ENCODE measurements at places on chromosomes 7 and 10. TPM values are rescaled to one million over a fixed set of nuclear protein-coding genes. Genes with fewer than 3 reads are reported as not detected.

DNA sequence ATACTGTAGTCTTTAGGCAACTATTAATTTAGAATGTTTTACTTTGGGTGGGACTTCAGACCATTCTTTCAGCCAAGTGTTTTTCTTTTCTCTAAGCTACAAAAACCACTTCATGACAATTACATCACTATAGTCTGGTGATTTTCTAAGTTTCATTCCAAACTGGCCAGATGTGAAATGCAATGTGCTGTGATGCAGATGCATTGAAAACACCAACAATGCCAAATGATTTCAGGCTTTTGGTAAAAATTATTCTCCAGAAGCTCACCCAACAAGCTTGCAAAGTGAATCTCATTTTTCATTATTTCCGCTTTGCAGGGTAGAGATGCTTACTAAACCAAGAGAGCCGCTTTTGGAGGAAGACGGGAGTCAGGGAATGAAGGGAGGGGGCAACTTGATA is 118.4 kb upstream of the ANK3 start:
- no peak for DNase-seq

DNA sequence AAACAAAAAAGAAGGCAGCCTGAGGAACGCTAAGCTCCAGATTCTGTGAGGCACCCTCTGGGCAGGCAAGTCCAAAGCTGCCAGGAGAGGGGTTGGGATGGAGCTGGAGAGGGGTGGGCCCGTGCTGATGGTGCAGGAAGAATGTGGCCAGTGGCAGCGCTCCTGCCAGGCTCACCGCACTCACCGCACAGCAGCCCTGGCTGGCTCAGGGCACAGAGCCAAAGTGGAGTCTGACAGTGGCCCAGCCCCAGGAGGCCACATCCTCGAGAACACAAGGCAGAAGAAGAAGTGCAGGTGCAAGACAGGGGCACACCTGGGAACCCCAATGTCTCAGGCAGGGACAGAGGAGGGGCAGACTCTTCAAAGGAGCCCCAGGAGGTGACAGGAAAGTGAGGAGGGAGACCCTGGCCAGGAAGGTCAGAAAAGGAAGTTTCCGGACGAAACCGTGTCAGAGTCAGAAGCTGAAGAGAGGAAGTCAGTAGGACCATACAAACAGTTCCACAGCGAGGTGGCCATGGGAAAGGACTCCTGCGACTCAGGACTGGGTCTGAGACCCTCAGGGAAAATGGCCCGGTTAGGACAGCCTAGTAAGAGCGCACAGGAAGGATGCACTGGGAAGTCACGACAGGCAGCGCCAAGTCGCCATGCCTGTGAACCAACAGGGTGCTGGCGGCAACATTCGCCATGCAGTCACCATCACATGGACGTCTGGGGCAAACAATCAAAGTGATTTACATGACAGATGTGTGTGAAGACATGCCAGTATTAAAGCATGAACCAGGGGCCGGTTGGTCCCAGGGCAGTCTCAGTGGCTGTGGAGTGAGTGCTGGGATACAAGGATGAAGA is 54.4 kb downstream of the COBL start:
- no peak for DNase-seq

DNA sequence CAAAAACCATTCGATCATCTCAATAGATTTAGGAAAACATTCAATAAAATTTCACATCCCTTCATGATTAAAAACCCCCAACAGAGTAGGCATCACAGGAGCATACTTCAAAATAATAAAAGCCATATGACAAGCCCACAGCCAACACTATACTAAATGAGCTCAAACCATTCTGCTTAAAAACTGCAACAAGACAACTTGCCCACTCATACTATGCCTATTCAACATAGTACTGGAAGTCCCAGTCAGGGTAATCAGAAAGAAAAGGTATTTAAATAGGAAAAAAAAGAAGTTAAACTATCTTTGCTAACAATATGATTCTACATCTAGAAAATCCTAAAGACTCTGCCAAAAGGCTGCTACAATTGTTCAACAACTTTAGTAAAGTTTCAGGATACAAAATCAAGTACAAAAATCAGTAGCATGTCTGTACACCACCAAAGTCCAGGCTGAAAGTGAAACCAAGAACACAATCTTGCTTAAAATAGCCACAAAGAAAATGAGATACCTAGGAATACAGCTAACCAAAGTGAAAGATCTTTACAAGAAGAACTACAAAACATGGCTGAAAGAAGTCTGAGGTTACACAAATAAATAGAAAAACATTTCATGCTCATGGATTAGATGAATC is 882.6 kb downstream of the GRM8 start:
- no peak for DNase-seq

DNA sequence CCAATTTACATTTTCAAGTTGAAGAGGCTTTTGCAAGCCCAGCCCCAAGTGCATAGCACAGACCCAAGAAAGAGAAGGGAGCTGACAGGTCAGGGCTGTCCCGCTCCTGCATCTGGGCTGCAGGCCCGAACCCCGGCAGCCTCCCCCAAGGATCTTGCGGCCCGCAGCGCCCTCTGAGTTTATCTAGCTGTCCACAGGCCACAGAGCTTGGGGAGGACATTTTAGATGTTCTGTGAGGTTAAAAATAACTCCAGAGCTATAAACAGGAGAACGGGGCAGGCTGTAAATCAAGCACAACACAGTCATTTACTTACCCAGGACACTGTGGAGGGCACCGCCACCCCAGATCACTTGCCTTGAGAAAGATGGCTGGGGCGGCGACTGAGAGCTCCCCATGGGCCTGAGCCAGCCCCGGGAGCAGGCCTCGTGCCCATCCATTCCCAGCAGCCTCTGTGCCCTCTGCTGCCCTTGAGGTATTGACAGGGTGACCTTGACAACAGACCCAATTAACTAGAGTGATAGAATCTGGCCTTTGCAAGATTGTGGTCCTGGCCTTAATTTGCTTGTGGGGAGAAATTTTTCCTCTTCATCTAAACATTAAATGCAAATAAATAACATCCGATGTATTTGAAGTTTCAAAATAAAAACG is 563.0 kb downstream of the TCERG1L start:
- DNase-seq, result no peak

- DNase-seq, result no peak
Measured at GRCh38 chr7:149865437-149865836, 8.3 kb upstream of the ATP6V0E2 start.

DNA sequence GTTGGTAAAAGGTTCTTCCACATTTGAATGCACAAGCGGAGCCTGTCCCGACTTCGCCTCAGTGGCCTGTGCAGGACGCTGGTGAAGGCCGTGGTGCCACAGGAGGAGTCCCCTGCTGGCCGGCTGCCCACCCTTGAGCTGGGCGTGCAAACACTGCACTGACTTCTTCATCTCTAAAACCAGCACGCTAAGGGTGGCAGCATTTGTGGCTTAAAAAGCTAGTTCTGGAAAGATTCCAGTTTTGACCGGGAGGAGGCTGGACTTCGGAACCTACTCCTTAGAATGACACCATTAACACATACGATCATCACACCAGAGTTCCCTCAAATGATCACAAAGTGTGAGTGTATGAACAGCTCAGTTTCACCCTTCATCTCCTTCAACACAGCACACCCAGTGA is 102.4 kb downstream of the SMURF1 start:
- DNase-seq, result no peak

- DNase-seq, result no peak
Measured at GRCh38 chr7:37728747-37729146, 45.2 kb downstream of the GPR141 start.

DNA sequence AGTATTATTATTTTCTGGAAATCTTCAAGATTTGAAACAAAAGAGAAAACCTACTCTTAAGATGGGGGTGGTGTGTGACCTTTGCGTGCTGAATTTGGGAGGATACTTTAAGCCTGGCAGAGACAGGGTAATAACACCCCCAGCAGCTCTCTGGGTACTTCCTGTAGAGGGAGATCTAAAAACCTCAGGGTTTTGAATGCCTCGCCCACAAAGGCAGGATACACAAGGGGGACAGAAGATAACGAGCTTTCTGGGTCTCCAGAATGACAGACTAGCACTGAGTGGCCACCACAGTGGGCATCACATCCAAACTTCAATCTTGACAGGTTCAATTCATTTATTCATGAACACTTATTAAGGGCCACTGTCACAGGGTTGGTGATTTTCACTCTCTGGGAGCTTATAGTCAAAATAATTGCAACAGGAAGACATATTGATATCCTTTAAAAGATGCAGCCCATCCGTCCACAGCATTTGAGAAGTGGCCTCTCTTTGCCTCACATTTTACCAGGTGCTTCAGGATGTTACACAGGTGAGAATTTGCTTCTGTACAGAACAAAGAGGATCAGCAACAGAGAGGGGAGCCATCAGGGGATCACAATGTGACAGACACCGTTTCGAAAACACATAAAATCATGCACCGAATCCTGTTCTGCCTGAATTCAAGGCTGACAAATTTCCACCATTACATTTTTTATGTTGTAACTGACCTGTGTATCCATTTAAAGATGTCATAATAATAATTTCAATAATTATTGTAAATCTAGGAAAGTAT is 14.3 kb downstream of the CPA1 start:
- no peak for DNase-seq

- DNase-seq, result no peak
Measured at GRCh38 chr7:32894171-32894570, 2.6 kb upstream of the KBTBD2 start.

- no peak for DNase-seq
Measured at GRCh38 chr10:27099448-27099847, 846 bp downstream of the ANKRD26 start.

MYPN gene
- total RNA-seq, result 0.11 TPM

OPN1SW gene
- total RNA-seq, result not detected

PTPRZ1 gene
- total RNA-seq, result 1.6 TPM

HOXA10 gene
- total RNA-seq, result not detected

EPHB6 gene
- total RNA-seq, result 15.7 TPM

IQUB gene
- 0.59 TPM for total RNA-seq

Measured in astrocyte (in vitro differentiated cells and primary cell).